ENCODE measurements at places on chromosomes 16 and 17.

GRCh38 chr17:67490471-67490870, 113.4 kb downstream of the PITPNC1 start:
- no peak for DNase-seq

- DNase-seq, result peak; percentile 39
Observed at GRCh38 chr17:64736804-64737492, 74.8 kb upstream of the SMURF2 start.

- DNase-seq, result no peak
Observed at GRCh38 chr17:69269131-69269998, 40.7 kb upstream of the ABCA10 start.

DNA sequence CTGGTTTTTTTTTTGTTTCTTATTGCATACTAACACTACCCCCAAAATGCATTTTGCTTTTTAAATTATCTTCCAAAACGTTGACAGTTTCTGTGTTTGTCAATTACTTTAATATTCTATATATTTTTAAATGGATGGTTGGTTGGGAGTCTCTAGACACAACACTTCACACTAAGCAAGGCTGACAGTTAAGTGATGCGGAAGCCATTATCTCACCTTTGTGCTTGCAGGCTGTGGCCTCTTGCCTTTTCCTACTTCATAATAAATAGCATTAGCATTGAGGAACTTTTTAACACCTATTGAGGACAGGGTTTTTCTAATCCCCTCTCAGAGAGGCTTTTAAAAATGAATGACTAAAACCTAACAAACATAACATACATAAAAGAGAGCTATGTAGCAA, 280.8 kb upstream of the TBX2 start:
- DNase-seq, result no peak

DNA sequence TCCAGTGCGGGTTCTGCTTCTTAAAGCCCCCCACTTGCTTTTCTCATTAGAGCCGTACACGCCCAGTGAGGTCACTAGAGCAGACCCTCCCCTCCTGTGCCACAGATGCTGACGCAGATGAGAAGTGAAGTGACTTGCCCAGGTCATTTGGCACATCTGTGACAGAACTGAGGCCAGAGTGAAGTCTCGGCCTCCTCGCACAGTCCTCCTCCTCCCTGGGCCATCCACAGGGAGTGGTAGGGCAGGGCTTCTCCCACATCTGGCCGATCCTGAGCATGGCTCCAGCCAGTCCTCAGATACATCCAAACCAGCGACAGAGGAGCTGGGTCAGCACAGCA, 15.3 kb upstream of the TBX2 start:
- DNase-seq, result no peak

GRCh38 chr17:28392491-28392890, 13.5 kb downstream of the SLC46A1 start:
- no peak for DNase-seq

GRCh38 chr17:57987581-57988300, at the start of gene VEZF1:
Gene VEZF1, minus strand, starts transcription at chr17:57988254. Its CDS starts 143 bp downstream, at chr17:57988111.
- peak; percentile 81 for DNase-seq

- DNase-seq, result no peak
Observed at GRCh38 chr16:76194616-76195015, 82.6 kb upstream of the CNTNAP4 start.

GRCh38 chr17:69764146-69764545, 310.9 kb upstream of the KCNJ16 start:
- DNase-seq, result no peak

DNA sequence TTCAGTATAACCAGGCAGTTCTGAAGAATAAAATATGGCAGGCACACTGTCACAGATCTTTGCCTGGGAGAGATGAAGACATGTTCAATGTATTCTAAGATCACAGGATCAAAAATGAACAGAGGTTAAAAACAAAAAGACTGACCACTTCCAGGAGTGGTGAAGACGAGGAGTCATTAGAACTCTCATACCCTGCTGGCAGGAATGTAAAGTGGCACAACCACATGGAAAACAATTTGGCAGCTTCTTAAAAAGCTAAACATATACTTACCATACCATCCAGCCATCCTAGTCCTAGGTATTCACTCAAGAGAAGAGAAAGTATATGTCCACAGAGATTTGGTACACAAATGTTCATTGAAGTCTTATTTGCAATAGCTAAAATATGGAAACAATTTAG, 406.3 kb downstream of the NPIPA8 start:
- DNase-seq, result no peak

DNA sequence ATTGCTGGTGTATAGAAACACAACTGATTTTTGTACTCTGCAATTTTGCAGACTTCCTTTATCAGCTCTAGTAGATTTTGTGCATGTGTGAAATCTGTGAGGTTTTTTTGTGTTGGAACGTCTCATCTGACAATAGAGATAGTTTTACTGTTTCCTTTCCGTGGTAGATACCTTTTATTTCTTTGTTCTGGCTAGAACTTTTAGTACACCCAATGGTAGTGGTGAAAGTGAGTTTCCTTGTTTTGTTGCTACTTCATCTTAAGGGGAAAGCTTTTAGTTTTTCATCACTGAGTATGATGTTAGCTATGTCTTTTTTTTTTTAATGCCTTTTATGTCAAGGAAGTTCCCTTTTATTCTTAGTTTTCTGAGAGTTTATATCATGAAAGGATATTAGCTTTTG, 118.1 kb downstream of the OR1D5 start:
- DNase-seq, result no peak

GRCh38 chr16:72060405-72060804, 2.6 kb upstream of the HPR start:
- no peak for DNase-seq

DNA sequence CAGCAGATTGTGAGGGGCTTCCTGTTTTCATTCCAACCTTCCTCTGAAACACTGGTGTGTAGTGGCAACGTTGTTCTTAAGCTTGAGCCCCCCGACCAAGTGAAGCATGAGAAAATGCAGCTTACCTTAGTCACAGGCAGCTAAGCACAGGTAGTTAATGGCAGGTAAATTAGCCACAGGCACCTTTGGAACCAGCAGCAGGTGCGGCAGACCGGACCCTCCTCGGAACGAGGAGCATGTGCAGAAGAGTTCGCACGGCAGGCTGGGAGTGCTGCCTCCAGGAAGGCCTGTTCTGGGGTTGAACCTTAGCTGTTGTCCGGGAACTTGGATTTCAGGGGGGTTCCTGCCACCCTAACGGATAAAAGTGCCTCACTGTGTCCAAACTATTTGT, 7.2 kb upstream of the IRF8 start:
- DNase-seq, result peak; percentile 30

DNA sequence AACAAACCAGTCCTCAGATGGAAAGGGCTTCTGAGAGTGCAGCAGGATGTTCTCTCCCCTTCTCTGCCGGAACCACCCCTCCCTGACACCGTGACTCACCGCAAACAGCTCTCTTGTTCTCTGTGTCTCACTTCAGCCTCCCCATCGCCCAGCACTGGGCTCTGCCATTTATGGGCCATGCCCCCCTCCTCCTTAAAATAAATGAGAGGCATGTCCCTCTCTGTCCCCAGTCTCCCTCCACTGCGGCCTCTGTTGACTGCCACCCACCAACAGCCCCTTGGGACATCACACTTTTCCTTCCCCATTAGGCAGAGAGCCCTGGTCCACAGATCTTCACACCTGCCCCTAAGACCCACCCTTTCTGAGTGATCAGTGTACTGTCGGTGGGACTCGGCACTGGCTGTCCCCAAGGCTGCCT, 6.3 kb downstream of the CCDC102A start:
- no peak for DNase-seq

GRCh38 chr16:50216231-50216630, 50.1 kb upstream of the ADCY7 start:
- peak; percentile 74 for DNase-seq

- no peak for DNase-seq
Observed at GRCh38 chr17:44568945-44569858, 11.9 kb downstream of the FZD2 start.

GRCh38 chr17:2849327-2849670, 53.1 kb downstream of the RAP1GAP2 start:
- no peak for DNase-seq

DNA sequence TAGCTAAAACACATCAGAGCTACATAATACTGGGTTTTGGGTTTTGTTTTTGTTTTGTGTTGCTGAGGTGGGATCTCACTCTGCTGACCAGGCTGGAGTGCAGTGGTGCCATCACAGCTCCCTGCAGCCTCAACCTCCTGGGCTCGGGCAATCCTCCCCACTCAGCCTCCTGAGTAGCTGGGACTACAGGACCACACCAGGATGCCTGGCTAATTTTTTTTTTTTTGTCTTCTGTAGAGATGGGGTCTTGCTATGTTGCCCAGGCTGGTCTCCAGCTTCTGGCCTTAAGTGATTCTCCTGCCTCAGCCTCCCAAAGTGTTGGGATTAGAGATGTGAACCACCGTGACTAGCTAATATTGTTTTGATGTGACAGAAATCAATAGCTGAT, 6.2 kb downstream of the MEAK7 start:
- no peak for DNase-seq

GRCh38 chr16:14511800-14512135, 118.3 kb downstream of the PARN start:
- no peak for DNase-seq

DNA sequence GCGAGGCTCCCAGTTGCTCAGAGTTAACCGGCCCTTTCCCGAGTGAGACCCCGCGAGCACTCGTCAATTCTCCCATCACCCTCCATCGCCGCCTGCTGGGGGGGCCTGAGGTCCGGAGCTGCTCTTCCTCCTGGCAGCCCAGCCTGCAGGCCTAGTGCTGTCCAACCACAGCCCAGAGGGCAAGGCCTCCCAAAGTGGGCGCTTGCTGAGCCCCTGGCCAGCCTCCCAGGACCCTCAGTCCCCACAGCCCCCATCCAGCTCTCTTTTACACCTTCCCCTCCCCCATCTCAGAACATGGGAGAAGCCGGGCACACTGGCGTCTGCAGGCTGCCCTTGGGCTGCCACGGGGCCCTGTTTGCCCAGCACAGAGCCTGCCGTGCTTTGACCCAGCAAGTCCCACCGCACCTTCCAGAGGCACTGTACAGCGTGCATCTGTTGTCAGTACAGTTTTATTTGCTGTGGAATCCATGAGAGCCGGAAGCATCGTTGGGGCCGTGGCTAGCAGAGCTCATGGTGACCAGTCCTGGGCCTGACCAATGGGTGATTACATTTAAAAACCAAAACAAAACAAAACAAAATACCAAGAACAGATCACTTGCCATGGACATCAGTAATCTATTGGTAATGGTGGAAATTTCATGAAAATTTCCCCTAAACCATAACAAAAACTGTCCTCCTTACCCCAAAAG, 96.1 kb upstream of the CBX4 start:
- no peak for DNase-seq

GRCh38 chr16:21071741-21072140, 78.9 kb downstream of the DNAH3 start:
- DNase-seq, result no peak

DNA sequence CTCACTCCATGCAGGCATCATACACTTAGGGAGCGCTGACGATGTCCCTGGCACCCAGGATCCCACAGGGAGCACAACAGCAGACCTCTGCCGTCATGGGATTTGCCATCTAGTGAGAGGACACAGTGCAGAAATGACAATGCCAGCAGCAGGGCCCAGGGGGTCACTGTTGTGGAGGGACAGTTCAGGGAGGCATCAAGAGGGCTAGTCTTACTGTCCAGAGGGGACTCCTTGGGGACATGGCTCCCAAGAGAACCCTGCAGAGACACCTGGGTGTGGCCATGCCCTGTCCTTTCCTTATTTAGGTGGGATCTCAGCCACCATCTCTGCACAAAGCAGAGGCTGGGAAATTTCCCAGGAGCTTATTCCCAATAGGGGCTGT, 73.7 kb downstream of the CRISPLD2 start:
- DNase-seq, result no peak

DNA sequence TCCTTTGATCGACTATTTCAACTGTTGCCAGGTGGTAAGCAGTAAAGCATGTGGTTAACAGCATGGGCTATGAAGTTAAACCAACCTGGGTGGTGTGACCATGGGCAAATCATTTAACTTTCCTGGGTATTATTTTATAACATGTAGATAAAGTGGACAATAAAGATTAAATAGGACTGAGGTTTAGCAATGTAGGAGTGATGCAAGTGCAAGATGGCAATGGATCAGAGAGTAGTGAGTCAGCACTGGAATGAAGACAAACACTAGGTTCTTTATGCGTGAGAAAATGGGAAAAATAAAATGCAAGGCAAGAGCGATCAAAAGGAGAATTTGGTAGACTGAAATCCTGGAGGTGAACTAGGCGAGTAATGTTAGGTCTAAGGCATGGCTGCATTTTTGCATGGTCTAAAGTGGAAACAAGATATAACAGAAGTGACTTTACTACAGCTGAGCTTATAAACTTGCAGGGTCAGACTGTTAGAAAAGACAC, 222.4 kb upstream of the AXIN2 start:
- no peak for DNase-seq

GRCh38 chr17:37458805-37459204, 30.9 kb upstream of the DUSP14 start:
- DNase-seq, result no peak

- DNase-seq, result no peak
Observed at GRCh38 chr17:214881-215331, 33.5 kb upstream of the DOC2B start.

GRCh38 chr16:17556276-17557052, 85.7 kb upstream of the XYLT1 start:
- no peak for DNase-seq

DNA sequence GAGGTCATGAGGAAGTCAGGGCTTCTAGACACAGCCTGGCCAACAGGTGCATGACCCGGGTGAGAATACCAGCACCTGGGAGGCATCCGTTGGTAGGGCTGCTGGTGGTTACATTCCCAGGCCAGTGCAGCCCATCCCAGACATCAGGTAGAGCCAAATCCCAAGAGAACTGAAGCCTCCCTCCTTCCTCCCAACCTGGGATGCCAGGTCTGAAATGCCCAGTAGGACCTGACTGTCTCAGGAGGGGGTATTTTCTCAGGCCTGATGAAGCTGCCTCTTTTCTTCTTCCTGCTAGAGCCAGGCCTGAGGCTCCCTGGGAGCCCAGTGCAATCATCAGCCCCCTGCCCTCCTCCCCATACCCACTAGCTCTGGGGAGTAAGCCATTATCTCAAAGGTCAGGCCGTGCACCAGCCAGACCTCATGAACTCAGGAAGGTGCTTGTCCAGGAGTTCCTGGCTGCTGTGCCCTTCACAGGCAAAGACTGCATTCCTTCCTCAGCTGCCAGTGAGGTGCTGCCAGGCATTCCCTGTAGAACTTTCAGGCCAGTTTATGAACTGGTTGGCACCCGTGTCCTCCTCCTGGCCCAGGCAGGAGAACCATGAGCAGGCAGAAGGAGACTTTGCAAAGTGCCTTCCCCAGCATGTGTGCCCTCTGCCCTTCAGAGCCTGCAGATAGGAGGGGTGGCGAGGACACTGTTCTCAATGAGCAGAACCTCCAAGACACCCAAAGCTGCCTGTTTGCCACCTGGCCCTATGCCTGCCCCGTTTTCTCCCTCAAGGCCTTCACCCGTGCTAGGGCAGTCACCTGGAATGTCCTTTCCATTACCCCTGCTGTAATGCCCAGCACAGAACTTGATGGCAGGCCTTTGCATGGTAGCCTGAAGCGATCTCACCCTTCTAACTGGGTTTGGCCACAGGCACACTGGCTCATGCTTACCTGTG, 7.6 kb downstream of the TBX2 start:
- DNase-seq, result no peak

GRCh38 chr17:41915566-41915965, 3.2 kb downstream of the ACLY start:
- DNase-seq, result no peak

- no peak for DNase-seq
Observed at GRCh38 chr17:65514541-65514940, 46.9 kb downstream of the AXIN2 start.
